Fibroblast of lung (primary cell): ENCODE measurements at places on chromosomes 16 and 17. TPM values are rescaled to one million over a fixed set of nuclear protein-coding genes. Genes with fewer than 3 reads are reported as not detected.

DNA sequence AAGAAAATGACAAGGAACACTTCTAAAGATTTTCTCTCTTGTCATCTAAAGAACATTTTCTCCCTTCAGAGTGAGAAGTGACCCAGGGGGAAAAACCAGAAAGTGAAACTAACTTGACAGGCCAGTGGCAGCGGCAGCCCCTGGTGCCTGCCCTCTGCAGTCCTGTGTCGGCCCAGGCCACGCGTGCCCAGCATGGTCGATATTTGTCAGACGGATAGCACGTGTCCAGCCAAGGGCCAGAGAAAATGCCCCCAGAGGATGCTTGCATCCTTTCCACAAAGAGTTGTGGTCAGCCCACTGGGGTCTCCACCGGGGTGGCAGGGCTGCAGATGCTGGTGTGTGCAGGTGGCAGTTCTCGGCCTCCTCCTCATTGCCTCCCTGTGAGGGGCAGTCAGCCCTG, 176.6 kb downstream of the RAB11FIP4 start:
- no peak for DNase-seq

DNA sequence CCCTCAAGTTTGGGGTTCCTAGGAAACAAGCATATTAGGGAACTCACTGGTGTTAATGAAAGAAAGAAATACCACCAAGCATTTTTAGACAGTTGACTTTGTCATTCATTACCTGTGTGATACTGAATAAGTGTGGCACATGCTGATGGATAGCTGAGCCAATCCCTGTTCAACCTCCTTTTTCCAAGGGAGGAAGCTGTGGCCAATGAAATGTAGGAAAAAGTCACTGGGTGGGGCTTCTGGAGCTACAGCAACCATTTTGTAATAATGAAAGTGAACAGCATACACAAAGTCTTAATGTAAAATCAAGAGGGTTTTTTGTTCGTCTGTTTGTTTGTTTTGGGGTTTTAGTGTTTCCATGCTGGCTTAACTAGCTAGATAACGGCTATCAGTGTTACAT, 254.3 kb upstream of the SALL1 start:
- DNase-seq = no peak

- no peak for DNase-seq
Observed at GRCh38 chr17:59401274-59401673, 69.8 kb downstream of the YPEL2 start.

GRCh38 chr16:16012144-16012543, 62.7 kb downstream of the ABCC1 start:
- no peak for DNase-seq

Gene ARSG
- 3.1 and 8.1 TPM in 2 replicates for total RNA-seq

Gene CLEC18B
- total RNA-seq = 0.77 and 0.83 TPM in 2 replicates

DNA sequence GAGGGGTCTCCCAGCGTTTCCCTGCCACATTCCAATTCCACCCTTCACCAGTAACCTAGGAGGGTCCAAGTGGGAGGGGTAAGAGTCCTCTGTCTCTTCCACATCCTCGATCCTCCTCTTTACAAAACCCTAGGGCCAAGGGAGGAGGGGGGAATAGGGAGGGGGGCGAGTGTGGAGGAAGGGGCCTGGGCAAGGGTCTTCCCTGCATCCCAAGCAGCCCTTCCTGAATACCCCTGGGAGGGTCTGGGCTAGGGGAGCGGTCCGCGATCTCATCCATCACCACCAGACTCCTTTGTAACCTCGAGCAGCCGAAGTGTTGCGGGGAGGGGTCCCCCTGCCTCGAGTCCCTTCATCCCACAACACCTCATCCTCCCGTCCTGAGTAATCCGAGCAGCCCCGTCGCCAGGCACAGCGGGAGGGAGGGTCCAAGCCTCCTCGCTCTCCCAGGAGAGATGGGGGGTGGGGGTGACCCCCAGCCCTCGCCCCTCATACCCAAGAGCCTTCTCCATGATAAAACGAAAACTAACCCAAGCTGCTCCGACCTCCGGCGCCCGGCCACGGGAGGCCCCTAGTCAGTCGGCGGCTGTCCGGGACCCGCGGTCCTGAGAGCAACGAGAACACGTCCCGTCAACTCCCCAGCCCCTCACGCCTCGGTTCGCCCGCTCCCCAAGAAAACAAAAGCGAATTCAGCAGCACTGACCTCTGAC, 502 bp downstream of the SMPD3 start:
- DNase-seq = no peak

Gene GRB7
- under 0.01 and 0.77 TPM in 2 replicates for total RNA-seq

DNA sequence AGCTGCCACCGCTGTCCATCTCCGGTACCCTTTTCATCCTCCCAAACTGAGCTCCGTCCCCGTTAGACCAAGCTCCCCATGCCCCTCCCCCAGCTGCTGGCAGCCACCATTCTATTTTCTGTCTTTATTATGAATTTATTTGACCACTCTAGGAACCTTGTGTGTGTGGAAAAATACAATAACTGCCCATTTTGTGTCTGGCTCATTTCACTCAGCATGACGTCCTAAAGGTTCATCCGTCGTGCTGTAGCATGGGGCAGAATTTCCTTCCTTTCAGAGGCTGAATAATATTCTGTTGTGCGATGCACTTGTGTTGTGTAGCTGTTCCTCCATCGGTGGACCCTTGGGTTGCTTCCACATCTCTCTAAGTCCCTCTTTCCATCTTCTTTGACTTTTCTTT, 263.1 kb downstream of the SEC14L1 start:
- DNase-seq = no peak

Gene RPH3AL
- total RNA-seq = 2.1 and 3.0 TPM in 2 replicates

Gene CUEDC1
- total RNA-seq = 6.2 and 11.9 TPM in 2 replicates

DNA sequence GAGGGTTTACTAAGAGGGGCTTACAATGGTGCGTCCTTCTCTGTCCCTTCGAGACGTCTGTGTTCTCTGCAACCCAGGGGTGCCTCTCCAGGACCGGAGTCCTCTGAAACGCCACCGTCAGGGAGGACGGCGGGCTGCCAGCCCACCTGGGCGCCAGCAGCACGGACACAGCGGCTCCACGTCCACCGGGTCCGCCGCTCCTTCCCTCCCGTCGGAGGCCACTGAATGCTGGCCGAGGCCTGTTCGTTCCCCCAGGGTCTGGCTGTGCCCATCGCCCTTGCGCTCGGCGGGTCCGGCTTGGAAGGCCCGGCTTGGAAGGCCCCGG, 403 bp downstream of the TEPSIN start:
- no peak for DNase-seq

DNA sequence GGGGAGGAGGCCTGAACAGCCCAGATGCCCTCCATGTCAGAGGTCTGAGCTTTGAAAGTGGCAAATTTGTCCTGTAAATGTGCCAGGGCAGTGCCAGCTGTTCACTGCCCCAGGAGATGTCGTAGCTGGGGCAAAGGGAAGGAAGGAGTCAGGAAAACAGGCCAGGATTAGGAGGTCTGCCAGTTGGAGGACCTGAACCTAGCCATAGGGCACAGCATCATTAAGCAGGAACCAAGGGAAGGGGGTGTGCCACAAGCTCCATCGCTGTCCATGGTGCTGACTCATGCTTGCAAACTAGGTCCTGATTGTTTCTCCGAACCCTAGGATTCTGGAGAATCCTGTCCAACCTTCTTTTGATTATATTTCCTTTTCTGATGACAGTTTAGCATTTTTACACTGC, 124.2 kb downstream of the TMEM132E start:
- DNase-seq = peak; percentile 25

Gene PLD6
- total RNA-seq = 6.7 and 7.8 TPM in 2 replicates

DNA sequence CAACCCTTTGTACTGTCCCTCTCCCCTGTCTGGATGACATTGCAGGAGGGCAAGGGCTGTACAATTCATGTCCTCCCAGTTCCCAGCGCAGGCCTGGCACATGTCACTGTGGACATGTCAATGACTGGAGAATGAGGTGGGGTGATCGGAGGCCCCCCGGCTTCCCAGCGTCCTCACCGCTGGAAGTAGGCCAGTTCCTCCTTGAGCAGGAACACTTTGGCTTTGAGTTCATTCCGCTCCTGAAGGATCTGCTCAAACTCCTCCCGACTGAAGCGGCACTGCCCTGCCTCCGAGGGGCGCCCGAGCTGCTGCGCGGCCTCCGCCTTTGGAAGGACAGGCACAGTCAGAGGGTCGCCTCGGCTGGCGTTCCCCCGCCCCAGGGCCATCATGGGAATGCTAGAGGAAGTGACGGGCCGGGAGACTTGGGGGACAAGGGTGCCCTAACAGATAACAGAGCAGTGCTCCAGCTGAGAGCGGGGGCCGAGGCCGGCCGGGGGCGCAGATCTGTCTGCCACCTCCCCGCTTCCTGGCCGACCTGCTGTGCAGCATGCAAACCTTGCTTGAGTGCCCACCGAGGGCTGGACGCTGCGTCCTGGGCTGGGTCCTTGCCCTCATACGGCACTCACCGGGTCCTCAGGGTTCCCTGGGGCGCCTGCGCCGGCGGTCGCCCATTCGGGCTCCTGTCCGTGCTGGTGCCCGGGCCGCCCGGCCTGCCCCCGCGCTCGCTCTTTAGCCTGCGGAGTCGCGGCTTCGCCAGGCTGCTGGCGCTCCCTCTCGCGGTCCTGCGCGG, 1.3 kb downstream of the RILP start:
- no peak for DNase-seq

- no peak for DNase-seq
Observed at GRCh38 chr16:19095654-19096053, 18.1 kb upstream of the ITPRIPL2 start.

DNA sequence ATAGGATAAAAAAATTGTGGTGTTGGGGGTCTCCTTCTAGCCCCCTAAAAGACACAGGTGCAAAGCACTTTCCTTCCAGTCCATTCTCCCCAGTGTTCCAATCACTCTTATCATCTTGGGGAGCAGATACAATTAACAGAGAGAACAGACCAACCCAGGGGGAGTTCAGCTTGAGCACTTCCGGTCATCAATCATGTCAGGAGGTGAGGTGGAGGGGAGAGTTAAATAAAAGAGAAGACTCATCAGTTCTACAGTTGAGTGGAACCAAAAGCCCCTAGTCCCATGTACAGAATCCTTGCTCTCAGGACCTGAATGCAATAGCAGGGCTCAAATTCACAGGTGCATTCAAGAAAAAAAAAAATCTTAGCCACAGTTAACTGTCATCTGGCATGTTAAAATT, 122.3 kb downstream of the DYNLRB2 start:
- DNase-seq = no peak

Gene PTRH2
- 26.3 and 31.3 TPM in 2 replicates for total RNA-seq

DNA sequence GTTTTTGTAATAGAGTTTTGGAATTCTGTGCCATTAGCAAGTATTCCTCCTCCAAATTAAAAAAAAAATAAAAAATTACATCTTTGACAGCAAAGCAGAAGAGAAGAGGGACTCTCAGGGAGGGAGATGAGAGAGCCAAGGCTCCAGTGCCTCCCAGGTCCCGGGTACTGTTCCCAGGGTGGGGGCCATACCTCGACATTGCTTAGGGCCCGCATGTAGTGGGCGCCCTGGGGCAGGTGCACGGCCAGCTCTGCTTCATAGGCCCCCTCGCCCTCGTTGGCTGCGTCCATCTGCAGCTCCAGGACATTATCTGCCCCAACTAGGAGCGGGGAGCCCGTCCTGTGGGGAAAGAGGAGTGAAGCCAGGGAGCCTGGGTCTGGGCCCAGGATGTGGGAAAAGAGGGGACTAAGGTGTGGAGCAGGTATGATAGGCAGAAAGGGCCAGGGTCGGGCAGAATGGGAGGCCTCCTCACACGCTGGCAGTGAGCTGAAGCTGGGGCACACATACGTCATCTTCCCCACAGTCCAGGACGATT, 11.2 kb downstream of the ITGA2B start:
- no peak for DNase-seq

GRCh38 chr17:47995241-47995935, 24.5 kb downstream of the CDK5RAP3 start:
- DNase-seq = no peak

GRCh38 chr17:4800462-4801196, 1.5 kb downstream of the C17orf114 start:
- no peak for DNase-seq

GRCh38 chr16:2006317-2006716, 3.3 kb downstream of the ZNF598 start:
- no peak for DNase-seq

GRCh38 chr17:7590743-7591142, 849 bp upstream of the SOX15 start:
- DNase-seq = peak; percentile 76

DNA sequence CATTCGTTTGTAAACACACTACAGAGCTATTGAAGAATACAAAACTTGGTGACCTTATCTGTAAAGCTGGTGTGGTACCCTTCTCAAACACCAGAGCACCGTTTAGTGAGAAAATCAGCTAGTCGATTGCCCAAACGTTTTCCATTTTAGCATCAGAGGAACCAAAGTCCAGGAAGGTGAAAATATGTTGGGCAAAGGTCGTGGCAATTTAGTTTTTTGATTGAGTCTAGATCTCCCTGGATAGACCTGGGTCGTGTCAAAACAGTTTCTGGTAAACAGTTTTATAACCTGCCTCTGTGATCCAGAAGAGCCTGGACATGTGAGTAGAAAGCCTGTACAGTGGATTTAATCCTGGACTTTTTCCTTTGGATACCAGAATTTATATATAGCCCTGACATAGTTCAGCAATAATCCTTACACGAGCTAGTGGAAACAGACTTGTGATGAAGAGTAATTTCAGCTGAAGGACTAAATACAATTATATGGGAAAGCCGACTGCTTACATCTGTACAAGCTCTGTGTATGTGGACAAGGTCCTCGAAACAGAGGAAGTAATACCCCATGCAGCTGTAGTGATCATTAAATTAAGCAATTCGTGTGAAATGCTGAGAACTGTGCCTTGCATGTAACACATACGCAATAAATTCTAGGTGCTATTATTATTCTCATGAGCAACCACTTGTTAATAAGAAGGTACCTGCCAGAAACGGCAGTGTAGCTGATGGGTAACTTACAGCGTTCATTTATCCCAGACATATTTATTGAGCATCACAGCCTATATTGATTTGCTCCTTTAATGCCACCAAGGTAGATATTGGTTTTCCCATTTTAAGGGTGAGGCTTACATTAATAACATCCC, 72.5 kb downstream of the MAP2K6 start:
- DNase-seq = no peak
